ENCODE measurements at places on chromosomes 6 and 20. TPM values are rescaled to one million over a fixed set of nuclear protein-coding genes. Genes with fewer than 3 reads are reported as not detected.

Gene FERMT1
- total RNA-seq: 39.3 TPM

Gene KIF6
- total RNA-seq: 1.1 TPM

DNA sequence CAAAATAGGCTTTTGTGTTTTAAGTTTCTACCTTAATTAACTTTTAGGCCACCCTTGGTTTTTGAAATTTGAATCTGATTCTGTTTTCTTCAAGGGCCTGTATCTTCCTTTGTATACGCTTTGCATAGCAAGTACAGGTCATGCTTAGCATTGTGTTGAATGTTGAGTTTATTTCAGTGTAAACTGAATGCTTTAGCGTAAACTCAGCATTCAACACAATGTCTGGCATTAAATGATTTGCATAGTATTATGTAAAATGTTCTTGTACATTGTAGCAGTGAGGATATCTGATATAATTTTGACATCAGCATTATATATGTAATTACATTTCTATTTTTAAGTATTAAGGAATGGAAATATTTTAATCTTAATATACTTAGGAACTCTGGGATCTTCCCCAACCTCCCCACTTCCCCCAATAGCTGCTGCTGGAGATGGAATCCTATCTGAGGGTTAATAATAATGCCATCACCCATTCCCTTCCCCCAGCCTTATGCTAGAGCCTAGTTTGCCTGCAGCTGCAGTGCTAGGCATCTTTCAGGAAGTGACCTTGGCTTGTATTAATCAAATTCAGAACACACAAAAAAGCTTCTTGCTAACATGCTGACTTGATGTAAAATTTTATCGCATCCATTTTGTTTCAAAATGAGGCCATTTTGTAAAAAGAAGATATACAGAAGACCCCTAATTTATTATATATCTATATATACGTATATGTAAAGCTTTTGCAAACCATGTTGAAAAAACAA lies 73.1 kb downstream of the NCOA3 start:
- DNase-seq: no peak

- no peak for DNase-seq
Observed at GRCh38 chr6:84061613-84062398, 28.2 kb downstream of the MRAP2 start.

Gene TRIM31
- total RNA-seq: not detected
